ENCODE measurements at places on chromosomes 16 and 17. TPM values are rescaled to one million over a fixed set of nuclear protein-coding genes. Genes with fewer than 3 reads are reported as not detected.

- peak; percentile 93 for DNase-seq
Observed at GRCh38 chr17:15409721-15410250, 57.6 kb downstream of the CDRT4 start.

The CDH11 gene
- polyA plus RNA-seq: 306 TPM

- DNase-seq: no peak
Observed at GRCh38 chr17:5662409-5663085, 78.2 kb upstream of the NLRP1 start.

DNA sequence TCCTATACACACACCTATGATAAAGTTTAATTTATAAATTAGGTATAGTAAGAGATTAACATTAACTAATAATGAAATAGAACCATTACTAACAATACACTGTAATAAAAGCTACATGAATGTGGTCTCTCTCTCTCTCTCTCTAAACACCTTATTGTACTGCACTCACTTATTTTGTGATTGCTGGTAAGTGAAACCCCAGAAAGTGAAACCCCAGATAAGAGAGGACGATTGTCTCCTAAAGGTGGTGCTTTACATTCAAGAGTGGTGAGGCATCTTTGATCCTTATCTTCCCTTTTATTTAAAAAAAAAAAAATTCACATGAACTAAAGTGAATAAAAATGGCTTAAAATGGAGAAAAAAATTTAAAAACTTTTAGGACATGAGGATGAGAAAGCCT lies 80.1 kb upstream of the TRAP1 start:
- DNase-seq: no peak

The PTGES3L gene
- 1.8 TPM for polyA plus RNA-seq

The NAGS gene
- 1.1 TPM for polyA plus RNA-seq

DNA sequence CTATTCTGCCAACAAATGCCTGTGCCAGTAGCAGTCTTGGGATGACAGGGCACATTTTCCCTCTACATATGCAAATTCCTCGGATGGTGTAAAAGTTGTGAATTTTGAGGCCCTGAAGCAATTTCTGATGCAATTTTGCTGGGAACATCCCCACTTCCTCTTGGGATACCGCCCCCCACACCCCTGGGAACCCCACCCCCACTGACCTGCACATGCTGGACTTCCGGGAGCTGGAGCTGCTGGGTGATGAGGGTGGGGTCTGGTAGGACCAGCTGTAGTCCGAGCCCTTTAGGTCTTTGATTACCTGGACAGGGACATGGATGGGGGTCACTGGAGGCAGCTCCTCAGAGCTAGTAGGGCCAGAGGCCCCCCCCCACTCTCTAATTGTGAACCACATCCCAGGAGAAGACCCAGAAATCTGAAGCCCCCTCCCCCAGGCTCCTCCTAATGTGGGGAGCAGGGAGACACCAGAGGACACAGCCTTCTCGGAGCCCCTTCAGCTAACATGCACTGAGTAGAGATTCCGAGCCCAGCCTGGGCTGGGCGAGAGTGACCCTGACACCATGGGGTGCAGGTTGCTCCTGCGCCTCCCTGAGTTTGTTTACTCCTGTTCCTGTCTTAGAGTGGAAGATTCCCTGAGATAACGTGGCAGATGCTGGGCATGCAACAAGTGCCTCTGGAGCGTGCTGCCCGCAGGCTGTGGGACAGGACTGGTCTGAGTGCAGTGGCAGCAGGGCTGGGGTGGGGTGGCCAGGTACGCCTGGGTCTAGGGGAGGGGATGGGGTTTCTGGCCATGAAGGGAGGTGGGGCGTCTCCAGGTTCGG lies 9.0 kb downstream of the MTSS2 start:
- no peak for DNase-seq

The TMEM88 gene
- 0.29 TPM for polyA plus RNA-seq

DNA sequence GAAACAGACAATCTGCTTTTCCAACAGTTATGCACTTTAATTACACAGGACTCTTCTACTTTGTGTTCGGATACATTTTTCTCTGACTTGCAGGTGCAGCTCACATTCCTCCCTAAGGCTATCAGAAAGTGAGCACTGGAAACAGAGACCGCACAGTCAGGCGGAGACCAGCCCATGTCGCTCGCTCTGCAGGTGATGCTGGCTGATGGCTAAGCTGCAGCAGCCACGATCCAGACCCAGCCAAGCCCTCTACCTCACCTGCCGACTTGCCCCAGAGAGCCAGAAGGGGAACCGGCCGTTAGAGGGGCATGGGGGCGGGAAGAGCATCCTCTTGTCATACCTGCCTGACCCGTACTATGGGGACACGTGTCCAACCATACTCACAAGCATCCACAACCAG lies 33.8 kb downstream of the MAP1LC3B start:
- no peak for DNase-seq

DNA sequence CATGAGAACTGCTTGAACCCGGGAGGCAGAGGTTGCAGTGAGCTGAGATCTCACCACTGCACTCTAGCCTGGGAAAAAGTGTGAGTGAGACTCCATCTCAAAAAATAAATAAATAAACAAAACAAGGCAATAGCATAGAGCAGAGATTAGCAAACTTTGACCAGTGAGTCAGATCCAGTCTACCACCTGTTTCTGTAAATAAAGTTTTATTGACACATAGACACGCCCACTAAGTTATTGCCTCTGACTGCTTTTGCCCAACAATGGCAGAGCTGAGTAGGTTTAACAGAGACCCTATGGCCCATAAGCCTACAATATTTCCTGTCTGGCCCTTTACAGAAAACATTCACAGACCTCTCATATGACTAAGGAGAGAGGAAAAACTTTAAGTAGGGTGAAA lies 44.3 kb downstream of the XYLT1 start:
- no peak for DNase-seq

GRCh38 chr17:59684967-59685366 lies 22.3 kb downstream of the PTRH2 start:
- no peak for DNase-seq

GRCh38 chr16:86786338-86786737 lies 208.0 kb downstream of the FOXL1 start:
- no peak for DNase-seq

GRCh38 chr16:80233097-80233835 lies 307.5 kb upstream of the DYNLRB2 start:
- DNase-seq: no peak

The SLC9A5 gene
- 2.4 TPM for polyA plus RNA-seq

- peak; percentile 59 for DNase-seq
Observed at GRCh38 chr17:82863941-82864712, 24.3 kb upstream of the ZNF750 start.

The PCYT2 gene
- polyA plus RNA-seq: 25.2 TPM

The KRT17 gene
- polyA plus RNA-seq: 4.9 TPM

- DNase-seq: no peak
Observed at GRCh38 chr17:38606646-38607611, 1.2 kb upstream of the SRCIN1 start.
